ENCODE measurements at places on chromosomes 5 and 9.

GRCh38 chr5:83378624-83379289 lies 92.8 kb upstream of the VCAN start:
- no peak for DNase-seq

DNA sequence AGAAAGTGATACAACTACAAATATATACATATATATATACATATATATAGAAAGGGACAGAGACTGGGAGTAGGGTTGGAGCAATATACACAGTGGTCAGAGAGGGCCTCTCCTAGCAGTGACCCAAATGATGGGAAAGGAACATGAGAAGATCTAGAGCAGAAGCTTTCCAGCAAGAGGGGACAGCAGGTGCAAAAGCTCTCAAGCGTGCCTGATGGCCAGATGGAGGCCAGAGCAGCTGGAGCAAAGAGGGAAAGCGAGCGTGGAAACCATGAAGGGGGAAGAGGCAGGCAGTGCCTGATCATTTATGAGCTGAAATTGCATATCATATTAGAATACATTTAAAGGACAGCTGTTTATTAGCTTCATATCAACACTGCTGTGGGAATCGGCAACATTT lies 7.6 kb upstream of the GRPEL2 start:
- no peak for DNase-seq

DNA sequence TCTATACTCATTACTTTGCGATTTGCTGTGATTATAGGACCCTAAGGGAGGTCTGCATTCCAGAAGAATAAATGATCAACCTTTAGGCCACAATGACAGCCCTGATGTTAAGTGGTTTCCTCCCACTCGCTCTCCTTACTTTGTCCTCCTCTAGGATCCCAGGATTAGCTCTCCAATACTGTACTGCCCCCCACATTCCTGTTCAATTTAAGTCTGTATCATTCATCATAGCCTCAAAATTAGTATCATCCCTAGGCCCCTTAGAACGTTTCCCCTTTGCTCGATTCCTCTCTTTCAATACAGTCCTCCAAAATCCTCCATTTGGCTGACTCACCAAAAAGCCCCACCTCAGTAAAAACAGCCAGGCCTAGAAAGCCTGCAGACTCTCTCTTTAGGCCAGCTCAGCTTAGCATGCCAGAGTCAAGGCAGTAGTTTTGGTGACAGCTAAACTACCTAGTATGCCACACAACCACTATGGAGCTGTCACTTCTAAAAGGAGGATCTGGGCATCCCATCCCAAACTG lies 24.4 kb downstream of the RNF145 start:
- no peak for DNase-seq

DNA sequence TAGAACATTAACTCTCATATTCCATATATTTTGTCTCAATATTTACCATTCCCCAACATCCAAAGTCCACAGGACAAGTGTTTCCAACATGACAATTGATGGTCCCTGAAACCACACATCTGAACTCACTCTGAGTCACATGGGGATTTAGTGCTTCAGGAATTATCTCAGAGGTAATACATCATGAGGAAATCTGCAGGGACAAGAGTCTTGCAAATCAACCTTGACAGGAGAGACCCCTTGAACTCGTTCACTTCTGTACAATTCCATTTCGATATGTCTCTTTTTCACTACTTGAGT lies 119.7 kb upstream of the ABCA1 start:
- DNase-seq: no peak

DNA sequence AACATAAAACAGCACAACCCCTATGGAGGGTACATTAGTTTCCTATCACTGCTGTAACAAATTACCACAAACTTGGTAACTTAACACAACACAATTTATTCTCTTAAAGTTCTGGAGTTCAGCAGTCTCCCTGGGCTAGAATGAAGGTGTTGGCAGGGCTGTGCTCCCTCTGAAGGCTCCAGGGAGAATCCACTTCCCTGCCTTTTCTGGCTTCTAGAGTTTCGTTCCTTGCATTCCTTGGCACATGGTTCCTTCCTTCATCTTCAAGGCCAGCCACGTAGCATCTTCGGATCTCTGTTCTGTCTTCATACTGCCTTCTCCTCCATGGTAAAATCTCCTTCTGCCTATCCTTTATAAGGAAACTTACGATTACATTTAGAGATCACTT lies 25.0 kb upstream of the GSN start:
- DNase-seq: no peak

GRCh38 chr5:65932676-65933075 lies 6.3 kb downstream of the ERBIN start:
- DNase-seq: no peak

- DNase-seq: no peak
Measured at GRCh38 chr9:114503522-114504340, 1.5 kb downstream of the WHRN start.

- no peak for DNase-seq
Measured at GRCh38 chr5:125487231-125487630, 740.8 kb upstream of the ZNF608 start.

DNA sequence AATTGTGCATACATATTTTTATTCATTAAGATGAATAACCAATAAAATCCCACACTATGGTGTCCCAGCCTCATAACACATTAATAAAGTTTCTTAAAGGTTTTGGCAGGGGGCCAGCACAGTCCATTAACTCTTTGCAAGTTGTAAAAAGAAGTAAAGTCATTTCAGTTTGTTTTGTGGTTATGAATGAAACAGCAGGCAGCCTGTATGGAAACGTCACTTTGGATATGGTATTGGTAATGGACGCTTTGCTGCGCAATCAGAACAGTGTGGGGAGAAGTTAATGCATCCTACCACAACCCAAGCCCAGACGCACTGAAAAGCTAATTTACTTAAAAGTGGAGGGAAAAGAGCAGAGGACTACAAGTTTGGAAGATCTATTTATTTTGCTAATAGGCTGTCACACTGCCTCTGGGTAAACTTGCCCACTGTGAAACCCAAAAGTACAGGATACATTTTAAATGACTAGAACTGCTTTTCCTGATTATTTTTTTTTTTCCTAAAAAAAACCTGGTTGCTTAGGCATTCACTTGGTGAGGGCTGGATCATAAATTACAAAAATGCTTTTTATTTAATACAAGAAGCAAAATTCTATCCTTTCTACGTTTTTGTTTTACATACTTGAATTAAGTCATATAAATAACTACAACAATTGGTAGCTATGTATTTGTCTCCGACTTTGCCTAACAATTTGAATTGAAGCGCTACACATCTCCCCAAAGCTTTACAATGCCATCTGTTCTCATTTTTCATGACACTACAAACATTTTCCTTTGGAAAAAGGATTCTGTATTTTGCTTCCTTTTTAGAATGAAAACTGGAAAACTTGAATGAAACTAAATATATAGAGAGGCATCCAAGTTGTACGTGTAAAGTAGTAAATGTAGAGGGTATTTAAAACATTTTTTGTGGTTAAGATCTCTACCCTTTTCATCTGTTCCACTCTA lies 104.3 kb downstream of the NFIB start:
- no peak for DNase-seq

DNA sequence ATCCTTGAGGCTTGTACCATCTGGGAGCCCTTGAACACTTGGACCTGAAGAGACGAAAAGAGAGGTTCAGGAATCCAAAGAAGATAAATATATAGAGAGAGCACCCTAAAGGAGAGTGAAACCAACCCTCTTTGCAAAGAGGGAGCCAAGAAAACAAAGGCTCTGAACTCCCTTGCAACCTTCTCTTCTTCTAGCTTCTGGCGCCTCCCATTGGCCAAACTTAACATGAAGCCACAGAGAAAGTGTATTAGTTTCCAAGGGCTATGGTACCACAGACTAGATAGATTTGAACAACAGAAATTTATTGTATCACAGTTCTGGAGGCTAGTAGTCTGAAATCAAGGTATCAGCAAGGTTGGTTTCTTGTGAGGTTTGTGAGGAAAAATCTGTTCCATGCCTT lies 175.1 kb downstream of the HCN1 start:
- no peak for DNase-seq

DNA sequence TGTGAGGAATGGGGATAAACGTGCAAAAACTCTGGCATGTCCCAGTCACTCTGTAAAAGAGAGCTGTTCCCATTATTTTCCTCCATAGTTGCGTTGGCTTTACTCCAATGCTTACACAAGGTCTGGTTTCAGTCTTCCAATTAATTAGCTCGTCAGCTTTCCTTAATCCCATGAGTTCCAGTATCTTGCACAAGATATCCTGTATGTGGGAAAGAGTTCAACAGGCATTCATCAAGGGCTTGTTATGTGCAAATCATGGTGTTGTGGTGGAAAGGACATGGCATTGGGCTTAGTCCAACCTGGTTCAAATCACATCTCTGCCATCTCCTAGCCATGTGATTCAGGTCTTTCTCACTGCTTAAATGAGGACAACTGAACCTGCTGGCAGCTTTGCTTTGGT lies 77.5 kb upstream of the PANK3 start:
- no peak for DNase-seq

DNA sequence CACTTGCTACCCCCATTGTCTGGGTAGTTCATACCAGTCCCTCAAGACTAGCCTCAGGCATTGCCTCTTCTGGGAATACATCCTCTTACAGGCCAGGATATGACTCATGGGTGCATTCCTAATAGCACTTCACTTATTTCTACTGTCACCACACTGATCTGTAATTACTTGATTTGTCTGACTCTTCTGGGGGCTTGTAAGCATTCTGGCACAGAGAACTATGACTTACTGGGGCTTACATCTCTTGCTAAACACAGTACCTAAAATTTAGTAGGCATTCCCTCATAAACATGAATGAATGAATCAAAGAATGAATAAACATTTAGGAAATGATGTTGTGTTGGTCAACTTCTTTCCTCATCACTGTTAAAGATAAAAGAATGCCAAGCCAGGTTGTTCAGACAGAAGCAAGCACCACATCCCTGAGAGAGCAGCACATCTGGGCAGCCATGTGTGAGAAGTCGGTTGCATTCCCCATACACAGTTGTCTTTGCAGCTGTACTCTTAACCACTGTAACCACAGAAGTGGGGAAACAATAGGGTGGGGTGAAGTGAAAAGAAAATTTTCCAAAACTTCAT lies 27.6 kb downstream of the IL7R start:
- no peak for DNase-seq

GRCh38 chr5:82386576-82386975 lies 108.4 kb upstream of the RPS23 start:
- no peak for DNase-seq

DNA sequence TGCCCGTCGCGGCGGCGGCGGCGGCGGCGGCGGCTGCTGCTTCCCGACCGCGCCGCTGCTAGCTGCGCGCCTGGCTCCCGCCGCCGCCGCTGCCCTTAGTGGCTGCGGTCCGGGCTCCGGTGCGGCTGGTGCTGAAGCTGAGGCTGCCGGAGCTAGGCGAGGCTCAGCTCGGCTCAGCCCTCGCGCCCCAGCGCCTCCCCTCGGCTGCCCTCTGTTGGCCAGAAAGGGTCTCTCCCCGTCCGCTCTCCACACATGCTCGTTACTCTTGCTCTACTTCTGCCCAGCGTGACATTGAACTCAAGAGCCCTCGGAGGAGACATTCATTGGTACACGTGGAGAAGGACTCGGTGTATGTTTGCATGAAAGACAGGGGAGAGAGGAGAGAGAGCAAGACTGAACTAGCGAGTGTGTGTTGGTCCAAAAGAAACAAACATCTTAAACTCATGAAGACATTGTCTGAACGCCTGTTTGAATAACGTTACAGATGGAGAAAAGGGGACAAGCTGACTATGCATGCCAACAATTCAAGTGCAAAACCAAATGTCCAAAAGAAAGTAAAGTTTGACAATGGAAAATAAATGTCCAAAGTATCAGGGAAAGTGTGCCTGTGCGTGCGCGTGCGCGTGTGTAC lies at the start of gene HCN1:
Gene HCN1, minus strand, starts transcription at position 175 of the 631 bp plus-strand sequence.
- no peak for DNase-seq

All from stimulated activated CD8-positive, alpha-beta memory T cell treated with anti-CD3 and anti-CD28 coated beads, Interleukin-4, amount 100 ng/mL, for 1 hour (primary cell).